ENCODE measurements at places on chromosomes 5 and 9.
A peak's percentile ranks its signal among the peaks of the same experiment; 100 is the strongest.

GRCh38 chr5:150523472-150524350 is 15.8 kb downstream of the NDST1 start:
- peak; percentile 74 for DNase-seq

DNA sequence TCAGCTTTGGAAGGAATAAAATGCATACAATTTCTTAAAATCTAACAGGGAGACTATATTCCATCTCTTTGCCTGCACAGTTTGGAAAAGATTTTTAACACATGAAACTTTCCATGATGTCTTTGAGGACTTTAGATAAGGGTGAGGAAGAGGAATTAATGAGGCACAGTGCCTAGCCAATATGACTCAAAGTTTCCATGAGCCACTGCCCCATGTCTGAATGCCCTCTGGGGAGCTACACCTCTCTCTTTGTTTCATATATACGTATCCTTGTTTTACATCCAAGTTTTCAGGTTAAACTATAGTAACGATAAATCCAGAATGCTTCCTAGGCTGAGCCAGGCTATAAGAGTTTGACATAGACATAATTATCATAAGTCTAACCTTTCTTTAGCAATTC is 349.3 kb upstream of the TLE4 start:
- DNase-seq = peak; percentile 15

DNA sequence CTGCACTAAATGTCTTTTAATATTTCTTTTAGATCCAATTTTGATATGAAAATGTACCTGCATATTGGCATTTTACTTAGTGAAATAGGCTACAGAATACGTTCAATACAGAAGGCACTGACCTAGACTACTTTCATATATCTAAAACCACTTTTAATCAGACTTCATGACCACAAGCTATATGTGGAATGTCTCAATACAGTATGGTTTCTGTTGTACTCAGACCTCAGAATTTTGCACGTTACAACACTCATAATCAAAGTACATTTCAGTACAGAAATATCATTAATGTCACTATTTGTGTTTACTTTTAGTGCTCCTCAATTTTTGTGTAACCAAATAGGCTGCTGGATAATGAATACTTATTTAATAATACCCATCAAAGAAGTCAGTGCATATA is 74.8 kb downstream of the MEF2C start:
- no peak for DNase-seq

DNA sequence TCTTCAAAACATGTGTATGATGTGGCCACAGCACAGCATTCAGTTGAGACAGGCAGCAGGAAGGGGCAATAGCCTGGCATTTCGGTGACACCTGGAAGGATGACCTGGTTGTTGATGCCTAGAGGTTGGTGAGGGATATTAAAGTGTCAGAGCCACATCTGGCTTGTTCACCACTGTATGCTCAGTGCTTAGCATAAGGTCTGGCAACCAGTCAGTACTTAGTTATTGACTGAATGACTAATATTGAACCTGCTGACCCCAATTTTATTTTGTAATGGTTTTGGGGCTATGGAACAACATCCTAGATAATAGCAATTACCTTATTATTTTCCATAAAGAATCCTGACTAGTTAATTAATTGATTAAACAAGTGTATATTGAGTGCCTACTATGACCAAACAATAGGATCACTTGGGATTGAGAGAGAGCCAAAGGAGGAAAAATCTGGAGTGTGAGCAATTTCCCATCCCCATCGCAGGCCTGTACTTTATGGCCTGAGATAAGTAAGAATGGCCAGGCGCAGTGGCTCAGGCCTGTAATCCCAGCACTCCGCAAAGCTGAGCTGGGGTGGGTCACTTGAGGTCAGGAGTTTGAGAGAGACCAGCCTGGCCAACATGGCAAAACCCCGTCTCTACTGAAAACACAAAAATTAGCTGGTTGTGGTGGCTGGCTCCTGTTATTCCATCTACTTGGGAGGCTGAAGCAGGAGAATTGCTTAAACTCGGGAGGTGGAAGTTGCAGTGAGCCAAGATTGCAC is 85.4 kb upstream of the PLPP1 start:
- no peak for DNase-seq

DNA sequence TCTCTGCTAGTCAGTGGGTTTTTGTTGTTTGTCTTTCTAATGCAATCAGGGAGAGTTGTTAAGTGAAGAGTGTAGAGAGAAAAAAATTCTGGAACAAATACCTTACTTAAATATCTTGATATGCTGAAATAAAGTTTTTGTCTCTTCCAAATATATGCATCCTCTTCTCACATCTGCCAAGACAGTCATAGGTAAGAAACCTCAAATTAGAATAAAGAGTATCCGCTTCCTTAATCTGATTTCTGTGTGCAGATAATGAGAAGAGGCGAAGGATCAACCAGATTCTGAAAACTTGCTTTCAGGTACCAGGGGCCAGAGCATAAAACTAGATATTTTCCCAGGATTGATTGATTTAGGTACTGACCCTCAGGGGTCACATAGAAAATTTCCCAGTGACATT is 11.3 kb upstream of the IL6ST start:
- no peak for DNase-seq
